ENCODE measurements at places on chromosomes 1 and 21.

GRCh38 chr1:7052701-7053100, 267.4 kb downstream of the CAMTA1 start:
- no peak for DNase-seq

DNA sequence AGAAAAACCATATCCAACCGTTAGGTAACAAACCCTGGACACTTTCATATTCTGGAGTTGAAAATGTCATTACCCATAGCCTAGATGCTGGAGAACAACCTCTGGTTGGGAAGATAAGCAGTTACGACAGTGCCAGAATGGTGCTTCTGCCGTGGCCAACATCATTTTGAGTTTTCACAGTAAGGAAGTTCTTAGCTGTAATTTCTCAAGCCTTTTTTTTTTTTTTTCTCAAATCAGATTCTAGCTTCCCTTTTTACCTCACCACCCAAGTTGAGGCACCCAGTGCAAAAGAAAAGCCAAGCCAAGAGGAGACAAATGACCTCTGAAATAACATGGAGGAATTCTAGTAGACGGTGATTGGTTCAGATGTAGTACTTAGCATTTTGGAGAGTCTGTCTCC, 21.8 kb downstream of the PPT1 start:
- no peak for DNase-seq

- no peak for DNase-seq
These were observed 252.2 kb upstream of the ADAMTS5 start for GRCh38 chr21:27219068-27219467.

GRCh38 chr1:76510672-76511557, 356.4 kb upstream of the ST6GALNAC5 start:
- DNase-seq, result peak; percentile 41

- DNase-seq, result no peak
These were observed 736.9 kb upstream of the ADAMTS5 start for GRCh38 chr21:27703791-27704190.
